ENCODE measurements at places on chromosomes 13 and 19.

DNA sequence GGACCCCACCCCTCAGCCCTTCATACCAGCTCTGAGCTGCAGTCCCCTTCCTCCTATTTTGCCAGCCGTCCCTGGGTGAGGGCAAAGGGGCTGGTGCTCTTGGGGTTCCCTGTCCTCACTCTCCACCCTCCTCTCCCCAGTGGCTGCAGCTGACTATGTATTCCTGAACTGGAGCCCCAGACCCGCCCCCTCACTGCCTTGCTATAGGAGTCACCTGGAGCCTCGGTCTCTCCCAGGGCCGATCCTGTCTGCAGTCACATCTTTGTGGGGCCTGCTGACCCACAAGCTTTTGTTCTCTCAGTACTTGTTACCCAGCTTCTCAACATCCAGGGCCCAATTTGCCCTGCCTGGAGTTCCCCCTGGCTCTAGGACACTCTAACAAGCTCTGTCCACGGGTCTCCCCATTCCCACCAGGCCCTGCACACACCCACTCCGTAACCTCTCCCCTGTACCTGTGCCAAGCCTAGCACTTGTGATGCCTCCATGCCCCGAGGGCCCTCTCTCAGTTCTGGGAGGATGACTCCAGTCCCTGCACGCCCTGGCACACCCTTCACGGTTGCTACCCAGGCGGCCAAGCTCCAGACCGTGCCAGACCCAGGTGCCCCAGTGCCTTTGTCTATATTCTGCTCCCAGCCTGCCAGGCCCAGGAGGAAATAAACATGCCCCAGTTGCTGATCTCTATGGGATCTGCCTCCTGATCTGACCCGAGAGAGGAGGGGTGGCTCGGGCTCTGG, 2.4 kb downstream of the COX7A1 start:
- DNase-seq, result no peak

DNA sequence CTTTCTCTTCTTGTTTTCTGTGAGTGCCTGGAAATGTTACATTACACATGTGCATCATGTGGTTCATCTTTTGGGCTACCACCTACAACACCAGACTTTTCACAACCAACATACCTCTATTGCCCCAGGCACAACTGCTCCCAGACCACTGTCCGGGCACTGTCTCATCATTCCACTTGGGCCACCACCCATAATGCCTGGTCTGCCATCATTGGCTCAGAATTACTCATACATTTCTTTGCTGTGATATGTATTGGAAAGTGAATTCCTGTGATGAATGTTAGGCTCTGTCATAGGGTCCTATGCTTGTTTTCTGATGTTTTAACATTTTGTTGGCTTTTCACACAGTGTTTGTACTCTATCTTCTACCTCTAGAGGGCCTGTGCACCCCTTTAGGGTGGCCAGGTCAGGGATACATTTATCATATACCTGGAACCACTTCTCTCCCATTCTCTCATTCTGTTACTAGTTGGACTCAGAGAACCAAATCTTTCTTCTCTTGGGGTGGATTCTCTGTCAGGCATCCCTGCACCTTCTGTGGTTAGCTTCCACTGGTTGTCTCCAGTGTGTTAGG, 172.8 kb downstream of the NHLRC3 start:
- DNase-seq, result no peak

DNA sequence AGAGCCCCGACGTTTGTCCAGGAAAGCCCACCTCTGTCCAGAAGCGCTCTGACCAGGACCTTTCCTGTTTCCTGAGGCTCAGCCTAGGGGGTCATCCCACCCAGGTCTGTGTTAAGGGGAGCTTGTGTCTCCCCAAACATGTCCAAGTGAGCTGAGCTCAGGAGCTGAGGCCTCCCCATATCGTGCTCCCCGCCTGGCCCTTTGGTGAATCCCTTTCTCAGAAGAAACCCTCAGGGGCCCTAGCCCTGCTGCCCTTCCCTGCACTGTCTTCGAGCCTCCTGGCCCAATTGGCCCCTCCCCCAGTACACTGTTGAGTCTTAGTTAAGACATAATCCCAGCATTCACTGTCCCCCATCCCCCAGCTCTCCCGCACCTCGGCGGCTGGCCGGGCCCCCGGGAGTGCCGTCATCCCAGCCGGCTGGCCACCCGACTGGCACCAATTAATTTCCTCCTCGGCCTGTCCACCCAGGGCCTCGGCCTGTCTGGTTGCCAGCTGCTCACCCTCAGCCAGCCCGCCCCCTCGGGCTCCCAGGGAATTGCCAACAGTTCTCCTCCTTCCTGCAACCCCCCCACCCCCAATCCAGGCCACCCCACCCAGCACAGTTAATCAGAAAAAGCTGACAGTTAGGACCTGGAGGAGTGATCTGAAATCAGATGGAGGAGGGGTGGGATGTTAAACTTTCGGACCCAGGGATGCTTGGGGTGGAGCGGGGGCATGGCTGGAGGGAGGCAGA, 13.6 kb downstream of the IER2 start:
- DNase-seq, result no peak

DNA sequence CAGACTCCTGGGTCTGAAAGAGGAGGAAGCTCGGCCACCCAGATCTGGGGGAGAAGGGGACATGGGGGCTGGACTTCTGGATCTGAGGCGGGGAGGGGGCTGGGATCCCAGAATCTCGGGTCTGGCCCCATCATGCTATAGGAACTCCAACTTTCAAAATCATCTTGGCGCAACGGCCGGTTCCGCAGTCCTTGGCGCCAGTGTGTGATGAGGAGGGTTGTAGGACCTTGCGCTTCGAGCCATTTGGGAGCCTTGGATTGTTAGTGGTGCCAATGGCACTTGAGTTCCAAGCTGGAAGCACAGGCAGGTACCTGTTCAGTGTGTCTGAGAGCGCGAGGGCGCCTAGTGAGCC, 324 bp downstream of the RUVBL2 start:
- DNase-seq, result no peak

DNA sequence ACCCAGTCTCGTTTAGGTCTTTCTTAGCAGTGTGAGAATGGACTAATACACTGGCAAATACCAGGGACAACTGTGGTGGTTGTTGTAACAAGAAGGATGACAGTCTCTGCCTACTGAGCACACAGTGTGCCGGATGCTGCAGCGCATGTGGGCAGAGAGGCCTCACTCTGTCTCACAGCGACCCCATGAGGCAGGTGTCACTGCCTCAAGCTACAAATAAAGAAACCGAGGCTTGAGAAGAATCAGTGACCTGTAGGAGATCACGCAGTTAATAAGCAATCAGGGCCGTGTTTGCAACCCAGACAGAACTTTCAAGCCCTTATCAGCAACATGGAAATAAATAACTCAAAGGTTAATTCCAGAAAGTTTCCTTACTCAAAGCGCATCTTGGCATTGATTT, 40.5 kb upstream of the GAS6 start:
- no peak for DNase-seq

DNA sequence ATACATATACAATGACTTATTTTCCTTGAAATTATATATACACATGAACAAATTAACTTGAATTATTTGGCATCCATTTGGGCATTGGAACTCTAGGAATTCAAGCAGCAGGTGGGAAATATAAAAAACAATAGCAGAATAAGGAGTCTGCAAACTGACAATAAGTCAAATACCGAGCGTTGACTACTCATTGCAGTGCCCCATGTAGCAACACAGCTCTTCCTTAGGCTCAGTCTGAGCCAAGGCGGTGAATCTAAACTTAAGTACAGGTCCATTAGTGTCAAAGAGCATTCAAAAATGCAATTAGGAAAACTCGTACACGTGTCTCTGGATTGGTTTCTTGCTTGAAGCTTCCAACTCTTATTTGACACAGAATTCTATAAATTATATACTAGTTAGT, 462.5 kb upstream of the KLF12 start:
- DNase-seq, result no peak

GRCh38 chr13:47298506-47298905, 401.7 kb upstream of the HTR2A start:
- DNase-seq, result no peak

DNA sequence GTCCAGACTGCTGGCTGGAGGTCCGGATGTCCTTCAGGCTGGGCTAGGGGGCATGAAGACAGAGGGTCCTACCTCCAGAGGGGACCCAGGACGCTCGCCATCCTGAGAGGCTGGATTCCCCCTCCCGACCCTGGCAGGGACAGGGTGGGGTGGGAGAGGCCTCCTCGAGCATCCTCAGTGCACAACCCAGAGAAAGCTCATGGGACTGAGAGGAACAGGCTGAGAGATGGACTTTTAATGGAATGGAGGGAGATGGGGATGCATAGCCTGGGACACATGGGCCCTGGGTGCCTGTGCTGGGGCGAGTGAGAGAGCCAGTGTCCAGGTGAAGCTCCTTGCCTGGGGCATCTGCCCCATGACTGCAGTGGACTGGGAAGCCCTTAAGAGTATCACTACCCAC, 3.1 kb downstream of the ACTL9 start:
- DNase-seq, result no peak

DNA sequence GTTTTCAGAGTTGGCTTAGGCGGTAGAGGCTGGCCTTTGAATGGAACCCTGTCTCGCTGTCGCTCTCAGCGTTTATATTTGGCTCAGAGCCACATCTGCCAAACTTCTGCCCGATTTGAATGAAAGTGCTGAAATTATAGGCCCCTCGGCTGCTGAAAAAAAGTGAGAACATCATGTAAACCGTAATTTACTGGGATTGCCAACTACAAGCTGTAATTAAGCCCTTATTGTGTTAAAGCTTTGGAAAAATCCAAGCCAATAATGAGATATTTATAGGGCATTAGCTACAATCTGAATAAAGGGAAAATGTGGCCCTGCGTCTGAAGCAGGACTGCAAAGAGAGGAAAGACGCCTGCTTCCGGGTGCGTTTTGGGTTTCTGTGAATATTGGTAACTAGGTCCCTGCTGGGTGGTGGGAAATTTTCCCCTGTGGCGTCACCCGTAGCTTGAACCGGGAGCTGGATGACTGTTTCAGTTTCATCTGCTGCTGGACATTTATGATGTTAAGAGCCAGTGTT, 9.9 kb downstream of the DNM2 start:
- no peak for DNase-seq

DNA sequence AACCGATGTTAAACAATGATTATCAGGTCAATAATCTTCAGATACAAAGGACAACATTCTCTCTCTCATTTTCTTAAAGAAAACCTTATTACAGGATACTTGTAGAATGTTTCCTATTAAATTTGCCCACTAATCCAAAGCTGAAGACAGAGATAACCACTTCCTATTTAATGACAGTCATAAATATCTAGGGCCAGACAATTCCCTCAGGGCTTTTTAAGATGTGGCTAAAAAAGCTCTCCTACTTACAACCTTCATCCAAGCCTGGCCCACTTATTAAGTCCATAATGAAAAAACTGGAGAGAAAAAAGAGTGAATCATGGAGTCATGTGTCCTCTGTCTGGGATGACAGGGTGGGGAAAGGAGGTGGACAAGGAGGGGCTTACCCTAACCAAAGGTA, 235.9 kb downstream of the KLF12 start:
- no peak for DNase-seq

GRCh38 chr13:97302611-97303010, 80.5 kb downstream of the MBNL2 start:
- no peak for DNase-seq

GRCh38 chr19:3356805-3357204, 9.6 kb upstream of the NFIC start:
- DNase-seq, result no peak

DNA sequence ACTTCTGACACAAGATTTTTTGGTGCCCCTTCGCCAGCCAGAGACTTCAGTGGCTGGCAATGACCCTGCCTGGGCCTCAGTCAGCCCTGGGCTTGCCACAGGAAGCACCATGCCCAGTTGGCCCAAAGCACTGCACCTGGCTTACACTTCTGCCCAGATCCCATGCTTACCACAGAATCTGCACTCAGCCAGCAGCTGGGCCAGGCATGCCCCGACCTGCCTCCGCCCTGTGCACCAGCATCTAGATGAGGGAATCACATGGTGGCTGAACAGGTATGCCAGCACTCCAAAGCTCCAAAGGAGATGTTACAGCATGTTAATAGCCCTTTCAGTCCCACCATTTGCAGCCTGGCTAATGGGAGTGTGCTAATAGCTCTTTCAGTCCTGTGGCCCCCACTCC, 690.9 kb downstream of the SLITRK6 start:
- no peak for DNase-seq

DNA sequence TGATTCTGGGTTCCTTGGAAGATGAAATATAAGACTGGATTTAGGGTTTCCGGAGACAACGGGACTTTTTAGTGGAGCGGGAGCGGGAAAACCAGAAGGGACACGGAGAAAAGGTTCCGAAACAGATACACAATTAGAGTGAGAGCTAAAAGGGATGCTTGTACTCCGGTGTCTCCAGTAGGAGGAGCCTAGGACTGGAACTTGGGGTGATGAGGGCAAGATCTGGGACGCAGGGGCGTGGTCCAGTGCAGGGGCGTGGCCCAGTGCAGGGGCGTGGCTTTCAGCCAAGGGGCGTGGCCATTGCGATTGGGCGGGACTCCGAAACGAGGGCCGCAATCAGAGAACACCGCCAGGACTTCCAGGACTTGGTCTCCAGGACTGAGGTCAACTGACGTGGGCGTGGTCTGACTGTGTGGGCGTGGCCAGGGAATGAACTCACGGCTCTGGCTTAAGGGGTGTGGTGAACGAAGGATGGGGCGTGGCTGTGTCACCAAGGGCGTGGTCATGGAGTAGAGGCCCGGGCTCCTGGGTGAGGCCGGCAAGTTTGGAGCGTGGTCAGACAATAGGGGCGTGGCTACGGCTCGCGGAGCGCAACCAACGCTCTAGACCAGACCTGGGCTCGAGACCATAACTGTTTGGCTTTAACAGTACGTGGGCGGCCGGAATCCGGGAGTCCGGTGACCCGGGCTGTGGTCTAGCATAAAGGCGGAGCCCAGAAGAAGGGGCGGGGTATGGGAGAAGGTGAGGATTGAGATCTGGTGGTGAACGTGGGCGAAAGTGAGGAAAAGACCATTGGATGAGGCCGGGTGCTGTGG, at the start of gene DKKL1:
Gene DKKL1 (plus strand): TSS at position 610 of the 815 bp plus-strand sequence. CDS start 122 bp downstream, at position 732.
- peak; percentile 13 for DNase-seq

GRCh38 chr13:29125934-29126424, 305.8 kb downstream of the MTUS2 start:
- DNase-seq, result no peak

DNA sequence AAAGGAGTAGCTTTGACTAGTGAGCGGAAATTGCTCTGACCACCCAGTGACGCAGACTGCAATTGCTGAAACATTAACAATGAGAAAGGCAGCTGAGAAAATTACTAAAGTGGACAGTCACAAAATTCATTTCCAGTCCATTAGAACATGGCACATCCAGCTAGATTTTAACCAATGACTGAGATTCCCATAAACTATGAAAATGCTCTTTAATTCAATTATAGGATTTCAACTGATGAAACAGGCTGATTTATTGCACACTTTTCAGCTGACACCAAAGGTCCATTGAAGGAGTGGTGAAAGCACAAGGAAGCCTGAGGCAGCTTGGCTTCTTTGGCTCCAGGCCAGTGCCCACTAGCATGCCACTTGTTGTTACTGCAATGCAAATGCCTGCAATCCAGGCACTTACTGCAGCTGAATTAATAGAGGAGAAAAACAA, 933.4 kb downstream of the SLITRK6 start:
- DNase-seq, result no peak

DNA sequence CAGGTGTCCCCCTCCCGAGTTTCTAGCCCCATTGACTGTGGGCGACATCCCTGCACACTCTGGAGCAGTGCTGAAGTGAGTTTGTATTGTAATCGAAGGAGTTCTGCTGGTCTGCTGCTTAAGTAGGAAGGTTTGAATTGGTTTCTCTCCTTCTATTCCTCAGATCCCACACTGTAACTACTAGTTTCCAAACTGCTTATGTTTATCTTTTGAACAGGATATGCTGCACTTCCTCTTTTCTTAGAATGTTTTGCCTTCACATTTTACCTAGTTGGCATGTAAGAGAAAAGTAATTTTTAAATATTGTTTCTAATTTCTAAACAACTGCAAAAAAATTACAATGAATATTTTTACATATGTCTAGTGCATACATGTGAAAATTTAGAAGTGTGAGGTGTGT, 511.8 kb downstream of the KLF12 start:
- DNase-seq, result no peak

Data from hypothalamus (tissue), 51 donors.